ENCODE measurements at places on chromosomes 12 and 14.
A peak's percentile ranks its signal among the peaks of the same experiment; 100 is the strongest.

DNA sequence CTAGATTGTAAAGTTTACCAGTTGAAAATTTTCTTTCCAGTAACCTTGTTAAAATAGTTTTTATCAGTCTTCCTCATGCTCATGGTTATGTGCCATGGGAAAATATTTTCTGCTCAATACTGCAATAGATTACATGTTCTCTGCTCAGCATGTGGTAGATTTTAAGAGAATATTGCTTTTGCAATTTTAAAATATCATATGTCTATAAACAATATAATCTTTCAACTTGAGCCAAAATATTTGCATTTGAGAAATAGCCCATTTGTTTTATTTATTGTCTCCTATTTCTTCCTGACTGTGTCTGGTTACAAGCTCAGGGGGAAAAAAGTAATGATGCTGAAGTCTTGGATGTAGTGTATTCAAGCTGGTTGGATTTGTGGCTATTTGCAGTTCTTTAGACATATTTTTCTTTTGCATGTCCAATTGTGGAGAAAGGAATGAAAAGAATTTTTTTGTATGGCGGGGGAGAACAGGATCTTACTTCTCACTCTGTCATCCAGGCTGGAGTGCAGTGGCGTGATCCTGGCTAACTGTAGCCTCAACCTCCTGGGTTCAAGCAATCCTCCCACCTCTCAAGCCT, 342.6 kb upstream of the NAV3 start:
- no peak for DNase-seq

- no peak for DNase-seq
These were observed 554 bp upstream of the DEGS2 start for GRCh38 chr14:100159865-100160533.

- DNase-seq, result no peak
These were observed 29.6 kb downstream of the LRCOL1 start for GRCh38 chr12:132580701-132581292.

- peak; percentile 70 for DNase-seq
These were observed 16.5 kb downstream of the SELPLG start for GRCh38 chr12:108616941-108617858.

DNA sequence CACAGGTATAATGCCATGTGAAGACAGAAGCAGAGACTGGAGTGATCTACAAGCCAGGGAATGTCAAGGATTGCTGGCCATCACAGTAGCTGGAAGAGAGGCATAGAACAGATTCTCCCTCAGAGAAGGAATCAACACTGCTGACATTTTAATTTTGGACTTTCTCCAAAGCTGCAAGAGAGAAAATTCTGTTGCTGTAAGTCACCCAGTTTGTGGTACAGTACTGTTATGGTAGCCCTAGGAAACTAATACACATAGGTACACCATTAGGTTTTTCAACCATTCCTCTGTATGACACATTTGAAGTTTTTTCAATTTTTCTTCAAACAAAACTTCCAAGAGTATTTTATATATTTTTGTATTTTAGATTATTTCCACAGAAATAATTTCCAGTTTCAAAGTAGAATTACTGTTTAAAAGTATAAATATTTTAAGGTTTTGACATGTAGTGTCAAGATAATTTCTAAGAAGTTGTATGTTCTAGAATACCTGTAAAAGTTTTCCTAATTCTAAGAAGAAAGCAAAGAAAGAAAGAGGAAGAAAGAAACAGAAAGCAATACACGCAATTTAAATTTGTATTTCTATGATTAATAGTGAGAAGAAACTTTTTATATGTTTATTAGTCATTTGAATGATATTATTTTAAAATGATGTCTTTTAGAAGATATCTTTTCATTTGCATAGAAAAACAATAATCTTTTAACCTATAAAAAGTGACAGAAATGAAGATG, 64.9 kb upstream of the CATSPERB start:
- no peak for DNase-seq

DNA sequence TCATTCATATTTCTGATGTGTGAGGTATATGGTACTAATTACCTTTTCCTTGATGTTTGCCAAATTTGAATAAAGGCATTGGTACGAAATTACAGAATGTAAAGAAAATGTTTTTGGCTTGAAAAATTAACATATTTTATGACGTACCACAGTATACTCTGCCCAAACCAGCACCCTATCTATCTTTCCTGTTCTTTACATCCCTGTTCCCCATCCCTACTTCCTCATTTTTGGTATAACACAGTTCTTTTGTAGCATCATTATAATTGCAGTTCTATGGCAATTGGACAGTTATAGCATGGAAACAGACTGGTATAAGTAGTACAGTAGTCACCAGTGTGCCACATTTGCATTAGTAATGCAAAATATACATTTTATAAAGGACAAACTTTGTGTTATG, 7.0 kb upstream of the CCT2 start:
- DNase-seq, result peak; percentile 70

DNA sequence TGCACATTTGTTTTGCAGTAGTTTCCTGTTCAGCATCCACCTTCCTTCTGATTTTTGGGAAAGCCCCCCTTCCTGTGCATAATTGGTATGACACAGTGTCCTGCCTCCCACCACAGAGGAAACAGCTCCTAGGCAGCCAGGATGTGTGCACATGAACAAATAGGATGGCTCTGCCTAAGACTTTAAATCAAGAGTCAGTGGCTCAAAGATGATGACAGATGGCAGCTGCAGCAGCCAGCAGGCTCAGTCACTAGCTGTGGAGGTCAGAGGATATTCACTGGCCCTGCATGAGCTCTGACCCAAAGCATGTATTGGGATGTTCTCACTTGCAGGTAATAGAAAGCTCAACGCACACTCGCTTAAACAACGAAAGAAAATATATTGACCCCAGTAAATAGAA, 90.3 kb downstream of the KCNK10 start:
- no peak for DNase-seq

GRCh38 chr12:52258335-52258901, 16.0 kb upstream of the KRT86 start:
- no peak for DNase-seq

DNA sequence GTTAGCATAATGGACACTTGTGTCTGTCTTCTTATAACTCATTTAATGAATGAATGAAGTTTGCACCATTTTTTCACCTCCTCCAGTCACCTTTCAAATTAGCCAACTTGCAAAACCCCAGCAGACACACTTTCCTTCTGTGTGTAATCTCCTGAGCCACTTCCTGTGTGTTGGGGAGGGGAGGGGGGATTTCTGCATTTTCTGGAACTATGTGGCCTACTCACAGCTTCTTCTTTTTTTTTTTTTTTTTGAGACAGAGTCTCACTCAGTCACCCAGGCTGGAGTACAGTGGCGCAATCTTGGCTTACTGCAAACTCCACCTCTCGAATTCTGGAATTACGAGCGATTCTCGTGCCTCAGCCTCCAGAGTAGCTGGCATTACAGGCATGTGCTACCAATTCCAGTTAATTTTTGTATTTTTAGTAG, 4.1 kb upstream of the SERPINA1 start:
- DNase-seq, result peak; percentile 92

DNA sequence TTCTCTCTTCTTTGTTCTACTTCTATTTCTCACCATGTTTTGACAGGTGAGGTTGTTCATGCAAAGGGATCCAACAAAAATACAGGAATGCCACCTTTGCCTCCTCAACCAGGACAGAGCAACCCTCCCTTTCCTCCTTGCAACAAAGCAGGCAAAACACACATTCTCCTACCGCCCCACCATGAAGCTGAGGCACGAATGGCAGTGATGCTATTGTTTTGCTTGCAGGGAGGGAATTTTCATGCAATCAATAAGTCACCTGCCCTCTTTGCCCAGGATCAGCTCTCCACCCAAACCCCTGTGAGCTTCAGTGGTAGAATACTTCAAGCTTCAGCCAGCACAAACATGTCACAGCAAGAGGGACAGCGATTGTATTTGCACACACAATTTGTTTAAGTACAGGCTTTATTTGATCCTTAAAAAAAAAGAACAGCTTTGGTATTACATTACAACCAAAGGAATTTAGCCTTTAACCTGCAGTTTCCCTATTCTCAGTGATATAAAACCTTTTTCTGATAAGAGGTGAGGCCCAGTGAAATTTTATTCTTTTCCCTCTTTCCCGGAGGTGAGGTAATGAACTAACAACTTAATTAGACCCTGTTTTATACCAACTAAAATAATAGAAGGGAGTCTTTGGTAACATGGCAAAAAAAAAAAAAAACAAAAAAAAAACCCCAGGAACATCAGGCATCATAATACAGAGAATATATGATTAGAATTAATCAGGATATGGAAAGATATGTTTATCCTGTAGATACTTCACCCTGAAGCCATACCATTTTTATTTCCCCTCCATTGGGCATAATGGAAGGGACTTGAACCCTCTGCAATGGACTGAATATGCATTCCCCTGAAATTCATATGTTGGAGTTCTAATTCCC, 87.0 kb upstream of the EEA1 start:
- DNase-seq, result no peak

DNA sequence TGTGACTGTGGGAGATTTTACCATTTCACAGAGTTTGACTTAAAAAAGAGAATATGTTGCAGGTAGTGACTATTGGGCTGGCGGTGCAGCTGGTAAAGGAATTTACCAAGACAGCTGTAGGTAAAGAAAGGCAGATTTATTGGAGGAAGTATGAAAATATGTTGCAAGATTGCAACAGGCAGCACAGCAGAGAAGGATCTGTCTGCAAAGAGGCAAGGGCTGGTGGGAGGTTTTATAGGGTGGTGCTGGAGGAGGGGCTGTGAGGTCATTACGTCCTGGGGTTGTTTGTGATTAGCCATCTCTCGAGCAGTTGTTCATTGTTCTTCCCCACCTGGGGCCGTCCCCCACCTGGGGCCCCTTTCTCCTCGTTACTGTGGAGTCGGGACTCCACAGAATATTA, 62.1 kb downstream of the ACACB start:
- DNase-seq, result no peak

DNA sequence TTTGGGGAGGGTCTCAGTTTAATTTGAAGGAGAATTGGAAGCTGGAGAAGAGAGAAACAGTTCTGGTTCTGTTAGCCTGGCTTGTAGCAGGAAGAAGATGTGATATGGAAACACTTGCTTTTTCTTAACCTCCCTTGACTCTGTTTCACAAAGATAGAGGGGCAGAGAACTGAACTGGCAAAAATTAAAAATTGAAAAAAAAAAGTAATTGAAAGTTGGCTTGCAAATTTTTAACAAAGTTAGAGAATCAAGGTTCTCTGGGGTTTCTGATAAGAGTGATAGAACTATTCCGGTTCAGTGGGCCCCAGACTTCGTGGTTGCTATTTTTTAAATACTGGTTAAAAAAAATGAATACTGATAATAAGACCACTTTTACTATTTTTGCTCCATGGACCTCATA, 2.8 kb downstream of the CRADD start:
- DNase-seq, result no peak

DNA sequence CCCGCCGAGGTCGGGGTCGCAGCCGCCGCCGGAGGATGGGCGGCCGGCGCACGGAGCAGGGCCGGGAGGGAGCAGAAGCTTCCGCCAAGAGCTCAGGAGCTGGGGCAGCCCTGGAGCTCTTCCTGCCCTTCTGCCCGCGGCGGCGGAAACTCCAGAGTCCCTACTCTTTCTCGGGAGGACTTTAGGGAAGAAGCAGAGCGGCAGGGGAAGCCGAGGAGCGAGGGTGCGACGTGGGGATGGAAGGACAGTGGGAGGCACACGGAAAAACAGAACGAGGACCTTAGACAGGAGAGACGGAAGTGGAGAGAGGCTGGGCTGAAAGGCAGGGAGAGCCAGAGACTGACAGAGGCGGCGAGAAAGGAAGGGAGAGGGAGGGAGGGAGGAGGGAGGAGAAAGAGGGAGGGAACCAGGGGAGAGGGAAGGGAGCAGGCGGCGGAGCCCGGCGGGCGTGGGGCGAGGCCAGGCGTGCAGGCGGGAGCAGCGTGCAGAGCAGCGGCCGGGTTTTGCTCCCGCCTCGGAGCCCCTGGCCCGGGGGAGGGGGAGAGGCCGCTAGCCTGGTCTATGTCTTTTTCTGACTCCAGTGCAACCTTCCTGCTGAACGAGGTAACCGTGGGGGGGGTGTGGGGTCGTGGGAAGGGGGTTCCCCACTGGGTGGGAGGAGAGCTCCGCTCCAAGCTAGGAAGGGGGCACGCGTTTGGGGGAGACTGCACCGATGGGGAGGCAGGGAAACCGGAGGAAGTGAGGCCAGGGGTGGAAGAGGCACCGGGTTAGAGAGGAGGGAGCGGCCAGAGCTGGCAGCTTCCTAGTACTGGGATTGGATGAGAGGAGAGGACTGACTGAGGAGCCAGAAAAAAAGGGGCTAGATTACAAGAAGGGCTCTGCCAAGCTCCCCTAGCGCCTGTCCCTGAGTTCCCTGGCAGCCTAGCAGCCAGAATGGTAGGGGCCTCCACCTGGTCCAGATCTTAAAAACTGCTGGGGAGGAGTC, 2.9 kb upstream of the CACNB3 start:
- DNase-seq, result peak; percentile 90

DNA sequence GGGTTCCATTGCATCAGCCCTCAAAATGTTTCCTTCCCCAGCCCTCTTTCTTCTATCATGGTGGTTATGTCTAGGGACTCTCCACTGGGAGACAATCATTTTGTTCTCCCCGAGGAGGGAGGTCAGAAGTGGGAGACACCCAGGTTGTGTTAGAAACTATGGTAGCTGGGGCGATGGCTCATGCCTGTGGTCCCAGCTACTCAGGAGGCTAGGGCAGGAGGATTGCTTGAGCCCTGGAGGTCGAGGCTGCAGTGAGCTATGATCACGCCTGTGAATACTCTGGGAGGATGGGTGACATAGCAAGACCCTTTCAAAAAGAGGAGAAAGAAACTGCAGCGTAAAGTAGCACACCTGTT, 13.0 kb upstream of the LRRC23 start:
- no peak for DNase-seq

GRCh38 chr12:69835081-69835480, 10.1 kb downstream of the MYRFL start:
- DNase-seq, result no peak

DNA sequence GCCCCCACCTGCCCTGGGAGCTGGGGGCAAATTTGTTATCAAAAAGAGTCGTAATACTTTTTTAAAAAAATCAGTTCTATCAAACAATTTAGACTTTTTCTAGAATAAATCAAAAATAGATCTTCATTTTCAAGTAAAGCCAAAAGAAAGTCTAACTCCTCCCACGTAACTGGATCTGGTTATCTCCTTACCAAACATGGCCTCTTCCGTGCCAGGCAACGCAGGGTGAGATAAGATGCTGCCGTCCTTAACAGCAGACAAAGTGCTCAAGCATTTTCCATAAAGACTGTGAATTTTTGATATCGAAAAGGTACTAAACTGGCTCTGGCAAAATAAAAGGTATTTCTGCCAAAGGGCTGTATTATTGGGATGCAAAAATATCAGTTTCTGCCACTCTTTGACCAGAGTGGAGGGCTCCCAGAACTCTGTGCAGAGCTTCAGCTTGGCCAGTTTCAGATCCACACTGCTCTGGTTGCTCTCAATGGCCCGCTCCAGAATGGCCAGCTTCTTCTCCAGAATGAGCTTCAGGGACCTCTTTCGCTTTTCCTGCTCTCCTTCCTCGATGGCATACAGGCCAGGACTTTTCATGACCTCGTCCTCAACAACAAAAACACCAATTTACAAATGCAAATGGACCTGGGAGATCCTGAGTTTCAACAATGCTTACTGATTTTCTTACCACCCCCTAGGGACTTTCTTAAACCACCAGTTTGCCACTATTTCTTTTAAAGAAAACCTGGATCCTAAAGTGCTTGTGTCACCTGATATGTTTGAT, 29.0 kb downstream of the NRDE2 start:
- no peak for DNase-seq

All from Kasumi-1 (cell line).